ENCODE measurements at places on chromosomes 11 and 22.

DNA sequence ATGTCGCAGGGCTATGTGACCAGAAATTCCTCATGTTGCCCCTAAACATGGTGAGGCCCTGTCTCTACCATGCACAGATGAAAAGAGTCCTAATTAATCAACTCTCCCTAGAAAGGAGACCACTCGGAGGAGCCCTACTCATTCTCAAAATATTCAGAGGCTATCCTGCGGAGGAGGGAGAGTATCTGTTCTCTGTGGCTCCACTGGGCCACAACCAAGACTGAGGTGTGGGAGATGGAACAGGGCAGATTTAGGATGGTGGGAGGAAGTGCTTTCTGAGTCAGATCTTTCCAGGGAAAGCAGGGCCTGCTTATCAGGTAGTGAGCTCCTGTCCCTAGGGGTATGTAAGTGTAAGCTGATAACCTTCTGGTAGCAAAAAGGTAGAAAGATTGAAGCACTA, 37.0 kb upstream of the PRDM11 start:
- DNase-seq, result no peak

DNA sequence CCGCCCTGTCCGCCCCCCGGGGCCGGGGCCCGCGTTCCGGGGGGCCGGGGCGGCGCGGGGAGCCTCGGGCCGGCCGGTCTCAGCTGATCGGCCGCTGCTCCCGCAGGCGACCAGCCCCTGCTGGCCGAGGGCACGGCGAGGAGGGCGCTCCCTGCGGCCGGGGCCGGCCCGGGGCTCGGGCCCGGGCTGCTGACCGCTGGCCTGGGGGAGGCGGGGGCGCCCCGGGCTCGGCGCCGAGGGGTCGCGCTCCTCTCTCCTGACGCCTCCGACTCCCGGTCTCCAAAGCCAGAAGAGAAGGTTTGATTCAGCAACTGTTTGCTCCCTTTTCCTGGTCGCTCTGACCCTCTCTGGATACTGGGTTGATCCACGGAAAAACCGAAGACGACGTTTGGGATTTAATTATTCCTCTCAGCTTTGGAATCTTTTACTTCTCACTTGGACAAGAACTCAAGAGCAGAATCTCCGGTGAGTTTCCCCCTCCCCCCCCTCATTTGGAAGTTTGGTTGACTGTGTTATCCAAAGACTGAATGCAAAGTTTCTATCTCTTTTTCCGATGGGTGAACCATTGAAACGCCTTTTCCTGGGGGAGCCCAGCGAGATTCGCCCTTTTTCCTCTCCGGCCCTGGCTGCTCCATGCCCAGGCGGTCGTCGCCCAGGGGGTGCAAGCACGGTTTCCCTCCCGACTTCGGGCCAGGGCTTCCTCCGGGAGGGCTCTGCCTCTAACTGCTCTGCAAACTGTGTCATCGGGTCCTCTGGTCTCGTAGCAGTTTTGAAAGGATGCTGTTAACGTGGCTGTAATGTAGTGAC, 725 bp downstream of the KDM2A start:
- DNase-seq, result peak; percentile 65

DNA sequence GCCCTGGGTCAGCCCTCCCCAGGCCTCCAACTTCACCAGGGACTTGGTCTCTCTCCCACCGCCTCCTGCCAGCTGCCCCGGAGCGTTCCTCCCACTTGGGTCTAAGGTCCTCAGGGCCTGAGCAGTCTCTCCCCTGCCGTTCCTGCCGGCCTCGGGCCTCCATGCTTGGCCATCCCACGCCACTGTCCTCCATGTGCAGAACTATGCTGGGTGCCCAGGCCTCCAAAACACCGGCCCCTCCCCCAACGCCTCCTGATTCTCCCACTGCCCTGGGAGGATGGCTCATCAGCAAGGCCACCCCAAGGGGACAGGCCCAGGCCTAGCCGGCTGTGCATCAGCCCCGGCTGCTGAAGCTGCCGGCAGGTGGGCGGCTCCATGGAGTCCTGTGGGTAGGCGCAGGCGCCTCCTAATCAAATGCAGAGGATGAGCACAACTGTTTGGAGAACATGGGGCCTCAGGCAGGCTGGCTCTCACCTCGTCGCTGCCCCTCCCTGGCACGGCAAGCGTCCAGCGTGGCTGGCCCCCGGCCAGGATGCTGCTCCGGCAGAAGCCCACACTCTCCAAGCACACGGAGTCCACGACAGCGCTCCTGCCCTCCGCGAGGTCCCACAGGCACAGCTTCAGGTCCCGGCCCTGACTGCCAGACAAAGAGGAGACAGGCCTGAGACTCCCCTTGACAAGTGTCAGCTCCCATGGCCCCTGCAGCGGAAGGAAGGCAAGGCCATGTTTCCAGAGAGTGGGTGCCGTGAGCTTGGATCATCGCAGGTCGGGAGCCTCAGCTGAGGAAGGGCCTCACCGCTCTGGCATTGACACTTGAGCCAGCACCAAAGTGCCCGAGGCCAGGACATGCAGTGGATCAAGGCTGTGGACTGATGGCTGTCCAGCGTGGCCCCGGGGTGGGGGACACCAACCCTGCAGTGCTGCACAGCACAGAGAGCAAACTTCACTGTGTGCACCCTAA, 42.6 kb downstream of the GNB1L start:
- no peak for DNase-seq

- no peak for DNase-seq
These were observed 57.0 kb downstream of the SMIM38 start for GRCh38 chr11:69212798-69213110.

DNA sequence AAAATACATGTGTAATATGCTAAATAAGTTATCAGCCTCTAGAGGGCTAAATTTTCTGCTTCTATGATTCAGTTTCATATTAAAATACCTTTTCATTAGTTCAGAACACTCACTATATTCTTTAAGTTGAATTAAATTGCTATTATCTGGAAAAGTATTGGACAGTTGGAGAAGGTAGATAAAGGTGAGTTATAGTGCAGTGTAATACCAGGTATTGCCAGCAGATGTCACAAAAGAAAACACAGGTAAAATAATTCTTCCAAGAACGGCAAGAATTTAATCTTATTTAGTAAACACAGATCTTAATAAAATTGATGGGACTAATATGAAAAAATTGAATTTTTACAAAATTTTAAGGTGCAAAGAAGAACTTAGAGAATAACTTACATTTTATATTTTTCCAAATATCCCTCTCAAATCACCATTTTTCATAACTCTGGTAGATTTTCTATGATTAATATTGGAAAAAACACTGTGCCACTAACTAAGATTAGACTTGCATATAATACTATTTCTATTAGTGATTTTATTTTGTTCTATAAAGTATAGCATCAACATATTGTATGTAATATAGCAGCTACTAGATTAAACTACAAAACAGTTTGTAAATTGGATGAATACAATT, 1.7 kb upstream of the LRRC4C start:
- DNase-seq, result no peak

- peak; percentile 75 for DNase-seq
These were observed 369 bp downstream of the DHCR7 start for GRCh38 chr11:71447791-71448256.

- DNase-seq, result no peak
These were observed at the start of gene MEI1 for GRCh38 chr22:41699264-41700107. Gene MEI1, plus strand, starts transcription at chr22:41699503. Its CDS starts 36 bp downstream, at chr22:41699539.

GRCh38 chr11:8917157-8917825, 6.3 kb downstream of the AKIP1 start:
- DNase-seq, result peak; percentile 66

DNA sequence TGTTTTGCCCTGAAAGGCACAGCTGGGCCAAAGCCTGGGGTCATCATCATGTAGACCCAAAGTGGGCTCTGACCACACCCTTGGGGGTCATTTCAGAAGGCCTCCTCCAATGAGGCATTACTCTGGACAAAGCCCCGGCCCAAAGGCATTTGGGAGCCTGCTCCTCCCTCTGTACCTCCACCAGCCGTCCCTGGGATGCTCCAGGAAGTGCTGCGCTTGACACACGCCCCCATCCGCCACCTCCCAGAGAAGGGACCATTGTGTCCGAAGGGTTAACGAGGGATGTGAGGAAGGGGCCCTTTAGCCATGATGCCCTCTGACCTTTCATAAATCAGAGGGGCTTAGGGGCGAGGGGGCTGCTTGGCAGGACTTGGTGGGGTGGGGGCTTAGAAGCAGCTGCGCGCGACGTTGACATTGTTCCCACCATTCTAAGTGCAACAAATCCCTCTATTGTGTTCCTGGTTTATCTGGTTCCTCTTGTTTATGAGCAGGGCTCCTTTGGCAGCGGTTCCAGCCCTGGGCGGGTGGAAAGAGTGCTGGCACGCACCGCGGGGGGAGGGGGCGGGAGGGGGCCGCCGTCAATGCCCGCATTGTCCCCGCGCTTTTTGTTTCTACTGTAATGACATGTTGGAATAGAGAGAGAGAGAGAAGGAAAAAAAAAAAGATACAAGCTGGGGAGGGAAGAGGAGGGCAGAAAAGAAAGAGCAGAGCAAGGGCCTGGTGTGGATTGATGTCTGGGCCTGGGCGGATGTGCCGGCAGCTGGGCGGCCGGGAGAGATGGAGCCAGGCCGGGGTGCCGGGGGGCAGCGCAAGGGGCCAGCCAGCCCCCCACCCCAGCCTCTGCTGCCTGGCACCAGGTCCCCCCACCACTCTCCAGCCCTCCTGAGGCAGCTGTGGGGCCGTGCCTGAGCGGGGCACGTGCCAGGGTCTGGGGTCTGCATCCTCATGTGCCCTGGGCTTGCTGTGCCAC, 32.1 kb upstream of the SOX10 start:
- peak; percentile 59 for DNase-seq

DNA sequence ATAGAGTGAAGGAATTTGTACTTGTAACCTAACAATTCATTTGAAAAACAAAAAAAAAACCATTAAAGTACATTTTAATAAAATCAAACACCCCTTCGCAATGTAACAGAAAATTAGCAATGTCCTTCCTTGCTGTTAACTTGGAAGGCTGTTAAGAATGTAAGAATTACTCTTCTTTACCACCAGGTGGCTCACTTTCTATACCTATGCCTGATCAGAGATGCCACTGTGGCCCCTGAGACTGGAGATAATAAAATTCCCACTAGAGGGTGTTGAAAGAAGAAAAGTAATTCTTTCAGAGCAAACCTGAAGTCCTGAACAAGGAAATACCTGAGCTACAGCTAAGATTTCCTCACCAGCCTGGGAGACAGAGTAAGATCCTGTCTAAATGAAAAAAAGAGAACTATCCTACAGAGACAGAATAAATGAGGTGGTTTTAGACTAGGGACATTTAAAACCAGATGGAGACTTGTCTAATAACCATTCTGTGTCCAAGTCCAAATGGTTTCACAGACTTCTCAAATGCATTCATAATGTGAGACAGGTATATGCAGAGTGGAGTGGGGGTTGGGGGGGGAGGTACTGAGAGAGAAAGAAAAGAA, 1089.3 kb downstream of the FAM181B start:
- DNase-seq, result peak; percentile 44

DNA sequence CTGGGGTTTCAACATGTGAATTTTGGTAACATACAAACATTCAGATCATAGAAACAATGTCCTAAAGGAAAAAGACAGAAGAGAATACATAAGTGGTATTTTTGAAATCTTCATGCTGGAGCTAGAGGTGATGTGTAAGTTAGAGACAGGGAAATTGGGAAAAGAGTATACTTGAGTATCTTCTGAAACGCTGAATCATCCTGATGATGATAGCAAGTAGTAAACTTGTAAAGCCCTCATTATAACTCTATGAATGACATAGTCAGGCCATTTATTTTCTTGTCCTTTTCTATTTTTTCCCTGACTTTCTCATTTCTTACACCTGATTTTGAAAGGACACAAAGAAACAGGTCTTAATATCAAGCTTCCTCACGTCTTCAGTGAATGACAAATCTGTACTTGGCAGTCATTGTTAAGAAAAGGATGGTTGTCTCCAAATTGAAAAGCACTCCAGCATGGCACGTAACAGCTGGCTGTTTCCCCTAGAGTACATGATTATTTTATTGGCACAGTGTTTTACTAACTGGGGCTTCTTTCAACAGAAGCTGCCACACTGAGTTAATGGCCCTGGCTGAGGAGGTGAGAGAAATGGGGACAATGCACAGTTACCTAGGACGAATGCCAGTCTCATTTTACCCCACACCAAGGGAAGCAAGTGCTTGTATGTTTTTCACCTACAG, 140.7 kb upstream of the CTSC start:
- DNase-seq, result no peak

DNA sequence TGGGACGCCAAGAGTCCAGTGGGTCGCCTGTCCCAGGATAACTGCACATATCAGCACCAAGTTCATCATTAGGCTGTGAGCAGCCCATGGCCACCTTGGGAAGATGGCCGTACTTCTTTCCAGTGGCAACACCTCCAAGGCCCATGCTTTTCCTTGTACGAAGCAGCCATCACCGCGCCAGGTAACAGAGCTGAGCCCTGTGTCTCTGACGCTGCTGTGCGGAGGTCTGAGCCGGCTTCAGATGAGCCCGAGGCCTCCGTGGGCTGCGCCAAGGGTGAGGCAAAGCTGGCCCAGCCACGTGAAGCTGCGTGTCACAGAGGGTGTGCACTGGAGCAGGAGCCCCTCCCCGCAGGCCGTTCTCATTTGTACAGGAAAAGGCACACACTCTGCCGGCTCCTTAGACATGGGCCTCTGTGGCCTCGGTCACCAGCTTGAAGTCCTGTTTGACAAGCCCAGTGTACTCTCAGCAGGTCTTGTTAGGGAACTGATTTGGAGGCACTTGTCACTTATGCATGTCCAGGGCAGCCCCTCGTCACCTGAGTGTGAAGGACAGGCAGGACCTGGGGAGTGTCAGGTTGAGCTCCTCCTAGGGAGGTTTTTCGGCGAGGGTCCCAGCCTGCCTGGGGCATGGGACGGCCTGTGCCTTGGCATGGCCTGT, 401.5 kb downstream of the TBC1D22A start:
- no peak for DNase-seq

GRCh38 chr11:119065369-119065768, 2.2 kb upstream of the VPS11 start:
- DNase-seq, result peak; percentile 33

DNA sequence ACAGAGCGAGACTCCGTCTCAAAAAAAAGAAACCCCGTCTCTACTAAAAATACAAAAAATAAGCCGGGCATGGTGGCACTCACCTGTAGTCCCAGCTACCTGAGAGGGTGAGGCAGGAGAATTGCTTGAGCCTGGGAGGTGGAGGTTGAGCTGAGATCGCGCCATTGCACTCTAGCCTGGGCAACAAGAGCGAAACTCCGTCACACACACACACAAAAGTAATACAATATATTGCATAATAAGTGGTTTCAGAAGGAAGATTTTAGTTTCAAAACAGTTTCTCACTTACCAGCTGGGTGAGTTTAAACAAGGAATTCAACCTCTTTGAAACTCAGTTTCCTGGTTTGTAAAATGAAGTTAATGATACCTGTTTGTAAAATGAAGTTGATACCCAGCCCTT, 32.7 kb upstream of the HTR3A start:
- DNase-seq, result no peak

- no peak for DNase-seq
These were observed 53.0 kb downstream of the DNAJC24 start for GRCh38 chr11:31422703-31423102.

- DNase-seq, result no peak
These were observed 1.2 kb downstream of the FOLR2 start for GRCh38 chr11:72217841-72218240.

DNA sequence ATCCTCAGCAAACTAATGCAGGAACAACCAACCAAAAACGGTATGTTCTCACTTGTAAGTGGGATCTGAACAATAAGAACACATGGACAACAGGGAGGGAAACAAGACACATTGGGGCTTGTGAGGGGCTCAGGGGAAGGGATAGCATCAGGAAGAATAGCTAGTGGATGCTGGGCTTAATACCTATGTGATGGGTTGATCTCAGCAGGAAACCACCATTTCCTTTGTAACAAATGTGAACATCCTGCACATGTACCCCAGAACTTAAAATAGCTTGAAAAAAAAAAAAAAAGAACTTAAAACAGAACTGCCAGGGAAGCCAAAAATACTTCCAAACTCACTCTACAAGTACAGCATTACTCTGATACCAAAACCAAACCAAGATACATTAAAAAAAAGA, 33.8 kb downstream of the CASP4 start:
- DNase-seq, result no peak
